GM23338 (cell line): ENCODE measurements at places on chromosomes 6 and 20. TPM values are rescaled to one million over a fixed set of nuclear protein-coding genes. Genes with fewer than 3 reads are reported as not detected.

- DNase-seq, result no peak
Observed at GRCh38 chr6:150185732-150186117, 42.9 kb downstream of the PPP1R14C start.

DNA sequence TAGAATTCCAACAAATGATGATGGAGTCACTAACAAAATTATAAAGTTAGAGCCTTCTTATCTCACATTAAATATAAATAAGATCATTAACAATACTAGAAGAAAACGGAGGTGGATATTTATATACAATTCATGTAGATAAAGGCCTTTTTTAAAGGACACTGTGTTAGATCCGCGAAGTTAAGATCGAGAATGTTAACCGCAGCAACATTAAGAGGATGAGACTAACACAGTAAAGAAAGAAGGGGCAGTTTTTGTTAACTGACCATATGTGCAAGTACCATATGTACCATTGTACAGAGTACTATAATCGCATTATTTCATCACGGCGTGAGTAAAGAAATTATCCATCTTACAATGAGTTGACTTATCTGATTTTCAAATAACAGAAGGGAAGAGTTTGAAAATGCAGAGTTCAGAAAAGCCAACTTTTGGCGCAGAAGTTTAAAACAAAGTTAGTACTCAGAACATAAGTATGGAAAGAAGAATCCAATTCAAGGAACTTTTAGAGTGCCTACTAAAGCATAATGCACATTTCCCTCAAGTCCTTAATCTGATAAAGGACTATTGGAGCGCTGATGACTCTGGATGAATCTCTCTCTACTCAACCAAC is 1.4 kb downstream of the FBXL4 start:
- no peak for DNase-seq

- no peak for DNase-seq
Observed at GRCh38 chr6:129501740-129502660, 208.0 kb downstream of the ARHGAP18 start.

DNA sequence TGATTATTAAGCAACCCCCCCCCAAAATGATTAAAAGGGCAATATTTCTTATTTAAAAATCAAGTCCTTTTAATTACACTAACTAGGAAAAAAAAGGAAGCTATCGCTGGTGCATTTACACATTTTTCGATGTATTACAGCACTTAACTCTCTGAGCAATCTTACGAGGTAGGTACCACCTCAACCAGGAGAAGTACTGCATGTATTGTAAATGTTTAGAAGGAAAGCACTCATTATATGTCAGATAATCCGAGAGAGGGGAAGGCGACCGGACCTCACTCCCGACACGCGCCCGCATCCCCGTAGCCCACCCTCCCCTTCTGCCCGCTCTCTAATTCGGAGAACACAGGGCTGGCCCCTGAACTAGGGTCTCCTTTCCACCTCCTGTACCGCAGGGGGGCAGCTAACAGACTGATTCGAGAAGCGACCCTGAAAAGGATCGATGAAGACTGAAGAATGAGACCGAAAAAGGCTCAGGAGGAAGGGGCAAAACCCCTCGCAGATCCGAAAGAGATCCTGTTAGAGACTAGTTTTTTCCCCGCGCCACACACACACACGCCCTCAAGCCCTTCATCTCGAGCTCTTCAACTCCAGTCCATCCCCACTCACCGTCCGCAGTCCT is 337 bp downstream of the ESF1 start:
- DNase-seq, result no peak

DNA sequence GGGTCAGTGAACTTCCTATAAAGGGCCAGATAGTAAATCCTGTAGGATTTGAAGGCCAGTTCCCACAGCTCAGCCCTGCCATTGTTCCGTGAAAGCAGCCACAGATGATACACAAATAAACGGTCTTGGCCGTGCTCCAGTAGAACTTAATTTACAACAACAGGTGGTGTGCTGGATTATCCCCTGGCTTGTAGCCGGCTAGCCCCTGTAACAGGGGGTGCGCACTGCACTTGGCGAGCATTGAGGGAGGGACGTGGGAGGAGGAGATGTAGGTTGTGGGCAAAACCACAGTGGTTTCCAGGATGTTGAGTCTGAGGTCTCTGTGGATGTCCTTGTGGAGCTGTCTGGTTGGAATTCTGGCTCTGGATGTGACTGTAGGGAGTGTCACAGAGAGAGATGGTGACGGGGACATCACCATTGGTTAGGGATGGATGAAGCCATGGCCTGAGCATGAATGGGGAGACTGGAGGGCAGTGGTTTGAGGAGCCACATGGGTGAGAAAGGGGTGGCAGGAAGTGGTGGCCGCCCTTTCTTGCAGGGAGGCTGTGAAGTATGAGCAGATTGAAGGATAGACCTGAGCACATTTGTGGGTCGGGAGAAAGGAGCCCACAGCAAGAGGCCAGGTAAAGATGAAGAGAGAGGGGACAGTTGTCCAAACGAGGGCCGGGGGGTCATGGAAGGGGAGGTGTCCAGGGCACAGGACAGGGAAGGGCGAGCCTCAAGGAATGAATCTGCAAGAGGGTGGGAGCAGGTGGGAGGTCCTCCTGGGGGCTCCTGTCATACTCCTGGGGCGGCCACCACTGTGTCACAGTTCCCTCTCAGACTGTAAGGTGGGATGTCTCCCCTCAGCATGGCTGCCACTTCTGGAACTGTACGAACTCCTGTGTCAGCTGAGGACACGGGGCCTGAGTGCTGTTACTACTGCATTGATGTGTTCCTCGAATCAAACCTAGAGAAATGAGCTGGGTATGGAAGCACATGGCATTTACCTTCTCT is 53.6 kb downstream of the CDH26 start:
- DNase-seq, result no peak

DNA sequence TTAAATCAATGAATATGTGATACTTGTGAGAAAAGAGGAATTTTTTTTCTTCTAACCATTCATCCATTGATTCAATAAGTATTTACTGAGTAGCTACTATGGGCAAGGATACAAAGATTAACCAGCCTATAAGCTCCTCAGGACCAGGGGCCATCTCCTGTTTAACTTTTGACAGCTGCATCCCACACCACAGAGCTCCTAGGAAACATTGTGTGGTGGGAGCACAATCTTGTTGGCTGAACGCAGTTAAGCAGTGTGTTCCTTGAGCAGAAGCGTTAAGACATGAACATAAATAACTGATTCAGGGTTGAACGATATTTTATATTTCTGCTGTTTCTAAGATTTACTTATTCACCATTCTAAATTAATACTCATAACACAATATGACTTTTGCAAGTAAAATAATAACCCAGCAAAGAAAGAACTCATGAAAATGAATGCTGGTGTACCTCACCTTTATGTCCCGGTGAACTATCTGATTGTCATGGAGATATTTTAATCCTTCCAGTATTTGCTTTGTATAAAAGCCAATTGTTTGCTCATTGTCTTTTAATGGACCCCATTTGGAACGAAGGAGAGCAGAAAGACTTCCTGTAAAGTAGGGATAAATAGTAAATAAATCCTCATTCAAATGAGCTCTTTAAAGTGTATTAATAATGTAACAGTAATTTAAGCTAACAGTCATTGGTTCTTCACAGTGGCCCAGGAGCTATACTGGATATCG is 62.6 kb upstream of the MAP7 start:
- peak; percentile 50 for DNase-seq

GRCh38 chr20:50708845-50709635 is 17.7 kb upstream of the RIPOR3 start:
- DNase-seq, result no peak

- no peak for DNase-seq
Observed at GRCh38 chr6:903761-904160, 210.8 kb upstream of the EXOC2 start.

DNA sequence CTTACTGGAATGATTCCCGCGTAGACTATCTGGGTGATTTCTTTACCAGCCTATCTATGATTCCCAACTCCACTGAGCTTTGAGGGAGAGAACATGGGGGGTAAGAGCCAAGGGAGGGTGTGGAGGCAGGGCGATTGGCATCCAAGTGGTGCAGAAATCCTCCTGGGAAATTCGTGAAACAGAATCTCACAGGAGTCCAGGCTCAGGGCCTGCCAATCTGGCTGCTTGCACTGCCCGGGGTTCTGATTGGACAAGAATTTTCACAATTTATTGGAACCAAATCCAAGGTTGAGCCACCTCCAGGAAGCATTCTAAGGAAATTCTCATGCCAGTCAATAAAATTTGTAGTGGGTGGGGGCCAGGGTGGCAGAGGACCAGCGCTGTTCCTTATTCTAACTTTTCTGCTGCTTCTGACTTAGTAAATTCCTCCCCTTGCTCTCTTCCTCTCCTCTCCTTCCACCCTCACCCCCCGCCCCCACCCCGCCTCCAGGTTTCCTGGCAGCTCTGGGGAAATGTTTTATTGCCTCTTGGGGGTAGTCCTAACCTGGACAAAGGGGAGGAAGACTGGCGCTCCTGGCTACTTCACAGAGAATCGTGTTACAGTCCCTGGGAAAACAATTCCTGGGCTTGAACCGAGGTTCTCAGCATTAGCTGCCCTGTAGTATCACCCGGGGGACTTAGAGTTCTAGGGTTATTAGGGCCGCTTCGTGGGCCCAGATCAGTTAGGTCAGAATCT is 3.1 kb downstream of the BMP6 start:
- peak; percentile 59 for DNase-seq

- no peak for DNase-seq
Observed at GRCh38 chr20:38350879-38351775, 4.8 kb downstream of the LBP start.

Gene KCNS1
- total RNA-seq, result 0.97 and 3.2 TPM in 2 replicates

Gene ZC2HC1B
- total RNA-seq, result not detected in 2 replicates

Gene SSTR4
- not detected in 2 replicates for total RNA-seq

Gene NOTCH4
- 2.8 and 3.5 TPM in 2 replicates for total RNA-seq

Gene CAGE1
- 0.07 and 0.08 TPM in 2 replicates for total RNA-seq
